Stimulated activated CD4-positive, alpha-beta T cell treated with anti-CD3 and anti-CD28 coated beads, Interleukin-1b, Interleukin-23, amount 100 ng/mL, for 48 hours (primary cell): ENCODE measurements at places on chromosomes 5 and 9.

DNA sequence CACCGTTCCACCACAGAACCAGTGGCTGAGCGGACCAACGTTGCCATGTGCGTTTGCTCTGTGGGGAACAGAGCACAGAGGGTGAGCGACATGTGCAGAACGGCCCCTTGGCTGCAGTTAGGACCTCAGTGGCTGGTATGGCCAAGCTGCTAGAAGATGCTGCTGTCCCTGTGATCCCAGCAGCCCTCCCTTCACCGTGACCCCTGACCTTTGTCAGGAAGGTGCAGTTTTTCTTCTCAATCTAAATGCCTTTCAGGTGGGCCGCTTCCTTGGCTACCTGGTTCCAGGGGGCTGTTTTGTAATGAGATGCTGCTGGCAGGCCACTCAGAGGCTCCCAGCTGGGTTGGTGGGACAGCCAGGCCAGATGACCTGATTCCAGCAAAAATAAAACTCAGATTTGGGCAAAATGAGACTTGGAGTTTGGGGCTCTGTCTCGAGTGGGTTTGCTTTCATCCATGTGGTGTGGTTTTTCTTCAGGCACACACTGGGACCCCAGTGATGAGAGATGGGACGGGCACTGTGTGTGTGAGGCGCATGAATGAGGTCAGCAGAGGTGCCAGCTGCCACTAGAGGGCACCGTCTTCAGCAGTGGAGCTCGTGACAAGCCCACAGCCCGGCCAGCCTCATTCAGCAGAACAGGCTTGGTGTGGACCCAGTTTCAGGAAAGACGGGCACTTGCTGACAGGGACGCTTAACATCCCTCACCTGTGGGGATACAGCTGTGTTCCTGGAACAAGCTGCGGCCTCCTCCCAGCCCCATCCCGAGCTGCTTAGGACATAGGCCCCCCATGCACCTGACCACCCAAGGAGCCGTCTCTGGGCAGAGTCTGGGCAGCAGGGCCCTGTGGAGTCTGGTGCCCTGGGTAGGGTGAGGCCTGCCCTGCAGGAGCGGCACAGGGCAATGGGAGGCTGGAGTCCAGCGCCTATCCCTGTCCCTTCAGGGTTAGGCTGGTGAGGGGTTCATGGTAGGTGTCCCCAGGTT lies 4.1 kb downstream of the MRPS2 start:
- DNase-seq: peak; percentile 58

- no peak for DNase-seq
These were observed 23.1 kb downstream of the ADRB2 start for GRCh38 chr5:148849461-148849860.

- DNase-seq: no peak
These were observed 55.3 kb upstream of the ANGPTL2 start for GRCh38 chr9:127177665-127178265.

GRCh38 chr5:168820874-168821273 lies 241.7 kb upstream of the PANK3 start:
- no peak for DNase-seq

- DNase-seq: no peak
These were observed 243.8 kb upstream of the IRX1 start for GRCh38 chr5:3351581-3352442.

DNA sequence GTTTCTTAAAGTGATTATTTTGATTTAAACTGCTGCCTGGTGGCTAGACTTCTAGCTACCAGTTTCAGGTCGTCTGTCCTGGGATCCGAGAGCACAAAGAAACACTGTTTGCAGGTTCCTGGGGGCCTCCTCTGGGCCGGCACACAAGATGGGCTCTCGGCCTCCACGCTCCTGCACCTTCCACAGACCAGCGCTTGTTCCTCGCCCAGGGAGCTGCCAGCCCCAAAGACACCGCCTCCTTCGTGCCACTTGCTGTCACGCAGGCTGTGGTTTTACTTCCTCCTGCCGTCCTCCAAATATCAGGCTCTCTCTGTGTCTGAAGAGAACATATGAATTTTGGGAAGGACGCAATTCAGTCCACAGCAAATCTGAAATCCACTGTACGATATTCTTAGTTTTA lies 105.8 kb downstream of the ROR2 start:
- DNase-seq: no peak

DNA sequence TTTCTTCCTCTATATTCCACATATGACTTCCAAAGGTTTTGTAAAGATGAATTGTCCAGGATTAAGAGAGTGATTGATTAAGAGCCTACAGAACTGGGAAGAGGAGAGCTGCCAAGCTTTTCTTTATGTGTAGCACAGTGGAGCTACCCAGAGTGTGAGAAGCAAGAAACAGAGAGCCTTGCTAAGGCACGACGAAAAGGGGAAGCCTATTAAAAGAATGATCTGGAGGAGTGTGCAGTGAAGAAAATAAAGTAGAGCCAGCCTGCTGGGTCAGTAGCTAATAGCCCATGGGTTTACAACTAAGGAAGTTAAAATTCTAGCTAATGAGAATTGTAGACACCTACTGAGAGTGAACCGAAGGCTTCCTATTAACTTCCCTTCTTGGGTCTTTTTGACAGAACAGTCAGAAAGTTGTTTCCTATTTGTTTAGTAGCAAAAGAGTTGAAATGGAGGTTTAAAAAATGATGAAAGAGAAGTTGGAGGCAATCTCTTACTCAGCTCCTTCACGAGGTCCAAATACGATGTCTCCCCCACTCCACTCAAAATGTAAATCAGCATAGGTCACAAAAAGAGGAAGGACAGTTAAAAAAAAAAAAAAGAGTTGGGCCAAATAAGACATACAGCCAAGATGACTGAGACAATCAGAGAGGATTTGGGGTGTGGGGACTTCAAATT lies 957 bp upstream of the PRR16 start:
- no peak for DNase-seq

DNA sequence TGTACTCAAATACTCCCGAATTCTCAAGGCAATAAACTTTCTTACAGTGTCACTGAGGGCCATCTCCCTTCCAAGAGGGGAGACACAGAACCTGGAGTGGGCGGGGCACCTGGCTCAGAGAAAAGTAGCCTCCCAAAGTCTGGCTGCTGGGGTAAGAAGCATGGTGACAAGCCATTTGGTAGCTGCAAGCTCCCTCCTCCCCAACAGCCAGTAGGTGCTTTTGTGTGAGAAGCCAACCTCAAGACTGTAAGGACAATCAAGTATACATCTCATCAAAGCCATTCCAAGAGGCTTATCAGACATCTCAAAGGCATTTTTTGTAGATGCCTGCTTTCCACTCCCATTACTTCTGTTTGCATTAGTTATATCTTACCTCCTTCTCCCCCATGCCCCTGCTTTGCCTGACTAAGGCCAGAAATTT lies 1.4 kb downstream of the DAB2 start:
- DNase-seq: no peak

DNA sequence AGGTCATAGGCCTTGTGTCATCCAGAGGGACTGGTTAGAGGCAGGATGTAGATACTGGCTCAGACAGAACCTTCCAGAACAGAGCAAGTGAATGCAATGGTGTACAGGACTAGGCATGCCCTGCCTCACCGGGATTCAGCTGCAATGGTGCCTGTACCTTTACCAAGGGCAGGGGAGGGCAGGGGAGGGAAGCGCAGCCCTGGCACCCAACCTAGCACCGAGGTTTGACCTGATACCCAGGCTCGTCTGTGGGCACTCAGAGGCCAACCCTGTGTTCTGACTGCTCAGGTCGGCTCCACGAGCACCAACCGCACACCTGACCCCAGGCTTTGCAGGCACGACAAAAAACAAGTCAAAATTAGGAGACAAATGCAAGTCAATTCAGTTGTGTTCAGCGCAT lies 47.3 kb upstream of the GFPT2 start:
- DNase-seq: no peak

DNA sequence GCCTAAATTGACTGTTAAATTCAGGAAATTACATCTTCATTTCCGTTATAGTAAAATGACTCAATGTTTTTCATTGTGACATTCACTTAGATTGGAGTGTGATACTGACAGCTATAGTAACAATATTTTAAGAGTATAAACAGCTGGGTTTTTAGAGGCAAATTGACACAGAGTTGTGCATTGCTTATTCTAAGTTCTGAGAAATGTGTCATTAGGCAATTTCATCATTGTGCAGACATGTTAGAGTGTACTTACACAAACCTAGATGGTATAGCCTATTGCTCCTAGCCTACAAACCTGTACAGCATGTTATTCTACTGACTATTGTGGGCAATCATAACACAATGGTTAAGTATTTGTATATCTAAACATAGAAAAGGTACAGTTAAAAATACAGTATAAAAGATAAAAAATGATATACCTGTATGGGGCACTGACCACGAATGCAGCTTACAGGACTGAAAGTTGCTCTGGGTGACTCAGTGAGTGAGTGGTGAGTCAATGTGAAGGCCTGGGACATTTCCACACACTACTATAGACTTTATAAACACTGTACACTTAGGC lies 132.7 kb downstream of the PDE4D start:
- DNase-seq: peak; percentile 40

- DNase-seq: no peak
These were observed 74.8 kb downstream of the NLN start for GRCh38 chr5:65796751-65797316.

GRCh38 chr5:73945505-73945904 lies 319.5 kb downstream of the ARHGEF28 start:
- peak; percentile 8 for DNase-seq

- no peak for DNase-seq
These were observed 1.1 kb downstream of the PLPP6 start for GRCh38 chr9:4662989-4663792.

- no peak for DNase-seq
These were observed 1402.4 kb upstream of the NUDT12 start for GRCh38 chr5:104965006-104965405.

DNA sequence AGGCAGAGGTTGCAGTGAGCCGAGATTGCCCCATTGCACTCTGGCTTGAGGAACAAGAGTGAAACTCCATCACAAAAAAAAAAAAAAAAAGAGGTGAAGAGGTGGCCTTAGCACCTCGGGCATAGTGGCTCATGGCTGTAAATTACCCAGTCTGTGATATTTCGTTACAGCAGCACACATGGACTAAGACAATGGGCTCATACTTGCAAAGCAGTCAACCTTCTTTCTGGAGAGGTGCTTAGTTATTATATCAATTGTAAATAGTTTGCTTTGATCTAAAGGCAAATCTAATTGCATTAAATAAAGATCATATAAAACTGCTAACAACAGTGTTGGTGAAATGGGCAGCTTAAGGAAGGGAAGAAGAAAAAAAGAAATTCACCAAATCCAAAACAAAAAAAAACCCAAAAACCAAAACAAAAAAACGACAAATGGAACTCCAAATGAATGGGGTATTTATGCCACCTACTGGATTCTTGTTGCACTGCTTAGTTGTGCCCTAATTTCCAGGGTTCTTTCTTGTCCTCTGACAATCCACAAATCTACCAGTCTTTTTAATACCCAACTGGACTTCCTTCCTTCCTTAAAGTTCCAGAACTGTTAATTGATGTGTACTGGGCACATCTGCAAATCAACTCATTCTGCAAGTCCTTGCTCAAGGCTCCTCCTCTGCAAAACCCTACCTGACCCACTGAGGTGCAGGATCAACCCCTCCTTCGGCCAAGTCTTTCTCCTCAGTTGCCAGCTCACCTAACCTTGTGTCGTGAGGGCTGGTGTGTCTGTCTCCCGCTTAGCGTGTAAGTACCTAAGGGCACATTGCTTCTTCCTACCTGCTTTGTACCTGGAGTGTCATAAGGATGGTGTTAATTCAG lies 35.0 kb upstream of the DMRT1 start:
- DNase-seq: no peak

- DNase-seq: peak; percentile 11
These were observed 94.4 kb downstream of the USP20 start for GRCh38 chr9:129929496-129930125.
